ENCODE measurements at places on chromosomes 13 and 19.

DNA sequence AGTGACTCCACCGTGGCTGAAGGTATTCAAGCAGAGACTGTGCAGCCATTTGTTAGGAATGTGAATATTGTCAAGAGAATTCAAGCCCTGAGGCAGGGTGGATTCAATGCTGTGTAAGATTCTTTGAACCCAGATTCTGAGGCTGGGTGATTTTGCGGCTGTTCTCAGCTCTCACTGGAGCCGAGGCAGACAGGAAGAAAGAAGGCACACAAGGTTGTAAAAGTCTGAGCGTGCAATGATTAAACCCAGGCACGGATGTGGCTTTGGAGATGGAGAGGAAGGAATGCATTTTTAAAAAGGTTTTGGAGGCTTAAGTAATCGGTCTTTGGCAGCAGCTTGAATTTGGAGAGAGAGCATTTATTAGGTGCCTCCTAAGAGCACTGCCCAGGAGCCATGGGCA lies 187.9 kb downstream of the KATNAL1 start:
- DNase-seq: no peak

DNA sequence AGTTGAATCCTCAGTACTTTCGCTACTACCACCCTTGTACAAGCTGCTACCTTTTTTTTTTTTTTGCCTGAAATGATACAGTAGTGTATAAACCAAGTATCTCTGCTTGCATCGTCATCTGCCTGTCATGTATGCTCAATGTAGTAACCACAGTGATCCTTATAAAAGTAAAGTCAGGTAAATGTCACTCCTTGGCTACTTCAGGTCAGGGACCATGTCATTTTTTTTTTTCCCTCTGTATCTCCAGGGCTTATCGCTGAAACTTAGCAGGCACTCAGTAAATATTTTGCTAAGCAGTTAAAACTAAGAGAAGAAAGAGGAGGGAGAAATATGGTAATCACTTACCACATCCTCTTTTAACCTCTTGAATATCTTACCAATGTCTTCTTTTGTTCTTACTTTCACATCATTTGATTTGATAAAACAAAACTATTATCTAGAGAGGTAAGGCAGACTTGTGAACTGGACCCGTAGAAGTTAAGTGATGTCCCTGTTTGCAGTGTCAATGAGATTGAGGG lies 96.8 kb upstream of the KLF12 start:
- no peak for DNase-seq

GRCh38 chr13:79671420-79671819 lies 190.5 kb downstream of the NDFIP2 start:
- DNase-seq: no peak

- DNase-seq: no peak
Measured at GRCh38 chr19:40718774-40719391, 2.0 kb downstream of the ITPKC start.

- DNase-seq: no peak
Measured at GRCh38 chr19:39974377-39975155, 3.6 kb downstream of the PSMC4 start.

GRCh38 chr13:32802159-32802558 lies 214.1 kb upstream of the KL start:
- DNase-seq: no peak

DNA sequence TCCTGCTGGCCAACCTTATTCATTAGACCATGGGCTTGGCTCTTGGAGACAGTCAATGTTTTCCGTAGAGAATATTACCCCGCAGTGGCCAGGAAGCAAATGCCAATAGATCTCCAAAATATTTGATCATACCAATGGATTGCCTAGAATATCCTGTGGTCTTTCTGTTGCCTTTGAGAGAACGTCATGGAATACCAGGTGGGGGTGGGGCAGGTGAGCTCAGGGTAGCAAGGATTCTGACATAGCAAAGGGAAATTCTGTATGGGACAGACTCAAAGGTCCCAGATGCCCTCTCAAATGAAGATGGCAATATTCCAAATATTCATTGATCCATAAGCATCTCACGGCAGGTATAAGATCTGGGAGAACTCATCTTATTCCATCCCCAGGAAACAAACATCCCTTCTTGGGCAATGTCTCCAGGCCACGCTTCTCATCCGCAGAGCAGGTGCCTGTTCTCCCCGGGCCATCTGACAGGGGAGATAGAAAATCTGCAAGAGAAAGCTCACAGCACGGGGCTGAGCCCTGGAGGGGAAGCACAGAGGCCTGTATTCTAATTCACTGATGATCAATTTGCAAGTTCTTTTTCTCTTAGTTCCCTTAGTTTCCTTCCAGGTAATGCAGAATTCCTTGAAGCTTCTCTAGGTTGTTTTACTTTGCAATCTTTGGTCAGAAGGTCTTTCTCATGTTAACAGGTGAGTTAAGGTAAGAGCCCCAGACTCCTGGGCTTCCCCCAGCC lies 69.6 kb upstream of the TSHZ3 start:
- DNase-seq: no peak

DNA sequence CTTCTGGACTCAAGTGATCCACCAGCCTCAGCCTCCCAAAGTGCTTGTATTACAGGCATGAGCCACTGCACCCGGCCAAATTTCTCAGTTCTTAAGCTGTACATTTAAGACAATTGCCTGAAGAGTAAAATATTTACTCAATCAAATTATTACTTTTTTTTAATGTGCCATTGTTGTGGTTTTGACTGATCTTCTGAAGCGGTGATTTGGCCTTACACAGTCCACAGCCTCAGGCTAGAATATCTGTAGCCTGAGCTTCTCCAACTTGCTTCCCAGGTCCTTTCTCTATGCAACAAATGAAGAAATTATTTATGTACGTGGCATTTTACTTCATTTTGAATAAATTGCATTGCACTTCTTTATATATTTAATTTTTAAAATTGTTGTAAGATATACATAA lies 281.3 kb downstream of the KLF5 start:
- DNase-seq: no peak

- no peak for DNase-seq
Measured at GRCh38 chr19:49912965-49913685, 15.9 kb upstream of the ATF5 start.

DNA sequence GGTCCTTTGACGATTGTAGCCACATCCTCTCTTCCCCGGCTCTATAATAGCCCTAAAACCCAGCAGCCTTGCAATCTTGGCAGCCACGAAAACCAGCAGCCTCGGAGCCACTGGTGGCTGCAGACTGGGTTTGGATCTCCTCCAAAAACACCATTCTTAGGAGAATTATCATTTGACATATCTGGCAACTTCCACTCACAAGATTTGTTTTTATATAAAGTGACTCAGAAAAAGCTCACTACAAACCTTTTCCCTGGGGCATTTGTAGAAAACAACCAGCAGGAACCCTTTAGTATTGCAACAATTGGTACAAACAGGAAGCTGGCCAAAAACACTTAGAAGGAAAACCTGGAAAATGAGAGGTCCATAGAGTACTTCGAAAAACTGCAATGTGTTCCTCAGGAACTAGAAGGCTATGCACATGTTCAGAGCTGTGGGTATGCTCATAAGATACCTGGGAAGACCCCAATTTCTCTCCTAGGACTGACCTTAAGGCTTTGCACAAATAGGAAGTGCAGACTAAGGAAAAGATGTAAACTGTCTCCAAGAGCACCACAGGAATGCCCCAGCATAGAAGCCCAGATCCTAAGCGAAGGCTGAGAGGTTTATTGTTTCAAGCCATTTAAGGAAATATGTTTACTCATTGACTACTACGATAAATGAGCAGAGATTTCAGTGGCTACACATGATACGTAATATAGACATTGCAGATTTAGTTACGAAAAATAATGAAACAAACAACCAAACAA lies 71.2 kb downstream of the MYO16 start:
- no peak for DNase-seq

- no peak for DNase-seq
Measured at GRCh38 chr19:15123900-15124299, 16.7 kb downstream of the SYDE1 start.

GRCh38 chr13:27574661-27575060 lies 45.7 kb downstream of the LNX2 start:
- DNase-seq: no peak

DNA sequence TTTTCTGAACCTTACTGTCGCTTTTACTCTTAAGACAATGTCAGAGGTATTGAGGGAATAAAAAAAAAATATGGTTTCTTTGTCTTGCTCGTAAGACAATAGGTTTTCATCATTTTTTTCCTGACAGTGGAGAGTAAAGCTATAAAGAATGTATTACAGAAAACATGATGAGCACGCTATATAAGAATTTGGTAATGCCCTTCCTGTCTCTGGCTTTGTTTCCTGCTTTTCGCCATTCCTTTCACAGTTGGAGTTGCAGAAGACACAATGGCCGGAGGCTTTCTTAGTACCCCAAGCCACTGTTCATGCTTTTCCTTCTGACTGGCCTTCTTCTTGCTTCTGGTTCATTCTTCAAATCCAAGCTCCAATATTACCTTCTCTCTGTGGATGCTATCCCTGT lies 101.0 kb upstream of the DACH1 start:
- no peak for DNase-seq

- DNase-seq: no peak
Measured at GRCh38 chr13:29548722-29549121, 46.8 kb downstream of the SLC7A1 start.

DNA sequence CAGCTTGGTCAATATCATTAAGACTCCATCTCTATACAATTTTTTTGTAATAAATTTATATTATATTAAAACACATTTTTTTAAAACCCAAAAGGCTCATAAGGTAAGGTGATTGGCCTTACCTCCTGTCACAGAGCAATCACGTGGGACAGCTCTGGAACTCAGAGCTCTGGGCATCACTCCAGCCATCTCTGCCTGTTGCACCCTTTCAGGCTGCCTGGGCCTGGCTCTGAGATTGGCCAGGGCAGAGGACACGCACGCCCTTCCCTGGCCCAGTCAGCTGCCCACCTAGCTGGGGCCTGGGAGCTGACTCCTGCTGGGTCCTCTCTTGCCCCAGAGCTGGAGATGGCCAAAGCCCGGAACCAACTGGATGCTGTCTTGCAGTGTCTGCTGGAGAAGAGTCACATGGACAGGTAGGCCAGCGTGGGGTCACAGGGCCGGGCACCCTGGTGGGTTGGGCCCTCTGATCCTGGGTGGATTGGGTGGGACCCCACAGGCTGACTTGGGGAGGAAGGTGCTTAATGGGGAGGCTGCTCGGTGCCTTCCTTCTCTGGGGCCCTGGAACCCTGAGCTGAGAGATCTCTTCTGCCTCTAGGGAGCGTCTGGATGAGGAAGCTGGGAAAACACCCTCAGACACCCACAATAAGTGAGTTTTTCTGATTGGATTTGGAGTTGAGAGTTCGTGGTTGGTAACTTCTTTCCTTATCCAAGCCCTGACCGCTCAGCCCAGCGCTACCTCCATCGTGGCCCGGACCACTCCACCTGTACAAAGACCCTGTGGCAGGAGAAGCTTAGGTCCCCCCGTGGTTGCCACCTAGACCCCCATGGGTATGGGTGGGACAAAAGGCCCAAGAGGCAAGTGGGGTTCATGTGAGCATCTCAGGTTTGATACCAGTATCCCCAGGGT lies 3.7 kb downstream of the LIN37 start:
- no peak for DNase-seq

GRCh38 chr13:46168341-46168740 lies 13.6 kb downstream of the LCP1 start:
- DNase-seq: no peak

GRCh38 chr19:32566246-32566830 lies 14.7 kb upstream of the PDCD5 start:
- DNase-seq: no peak

DNA sequence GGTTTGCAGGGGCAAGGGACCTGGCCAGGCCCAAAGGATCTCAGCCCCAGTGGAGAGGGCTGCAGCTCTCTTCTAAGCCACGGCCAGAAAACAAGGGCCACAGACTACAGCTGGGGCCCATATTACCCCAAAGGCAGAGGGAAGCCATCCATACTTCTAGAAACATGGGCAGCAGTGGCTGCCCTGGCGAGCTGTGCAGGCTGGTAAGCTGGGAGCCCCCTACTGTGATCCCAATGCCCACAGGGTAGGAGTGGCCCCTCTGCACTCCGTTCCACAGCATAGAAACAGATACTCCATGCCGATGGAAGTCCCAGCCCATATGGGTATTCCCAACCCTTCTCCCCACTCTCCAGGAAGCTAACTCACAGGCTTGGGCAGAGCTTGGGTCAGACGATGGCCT lies 25.1 kb downstream of the VSTM2B start:
- DNase-seq: no peak

DNA sequence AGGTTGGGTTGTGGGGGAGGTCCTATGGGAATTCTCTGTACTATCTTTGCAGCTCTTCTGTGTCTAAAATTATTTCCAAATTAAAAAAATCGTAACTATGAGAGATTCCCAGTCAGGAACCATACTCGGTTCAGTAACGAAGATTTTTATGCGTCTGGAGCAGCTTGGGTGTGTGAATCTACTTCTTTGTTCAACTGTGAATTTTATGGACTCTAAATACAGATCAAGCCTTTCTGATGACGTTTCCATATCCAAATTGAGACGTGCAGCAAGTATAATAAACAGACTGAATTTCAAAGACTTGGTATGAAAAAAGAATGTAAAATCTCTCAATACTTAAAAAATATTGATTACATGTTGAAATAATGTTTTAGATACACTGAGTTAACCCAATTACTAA lies 30.9 kb downstream of the MLLT1 start:
- DNase-seq: no peak

DNA sequence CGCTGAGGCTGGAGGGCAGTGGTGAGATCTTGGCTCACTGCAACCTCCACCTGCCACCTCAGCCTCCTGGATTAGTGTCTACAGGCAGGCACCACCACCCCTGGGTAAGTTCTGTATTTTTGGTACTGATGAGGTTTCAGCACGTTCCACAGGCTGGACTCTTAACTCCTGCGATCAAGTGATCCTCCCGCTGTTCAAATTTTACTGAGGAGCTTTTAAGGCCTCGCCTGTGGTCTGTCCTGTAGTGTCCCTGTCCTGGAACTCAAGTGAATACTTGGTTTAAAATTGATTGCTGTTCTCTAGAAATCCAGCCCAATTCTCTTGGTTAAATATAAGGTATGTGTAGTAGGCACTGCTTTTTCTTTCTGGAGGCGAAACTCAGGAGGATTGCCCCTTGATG lies 65.2 kb downstream of the DPRX start:
- no peak for DNase-seq

DNA sequence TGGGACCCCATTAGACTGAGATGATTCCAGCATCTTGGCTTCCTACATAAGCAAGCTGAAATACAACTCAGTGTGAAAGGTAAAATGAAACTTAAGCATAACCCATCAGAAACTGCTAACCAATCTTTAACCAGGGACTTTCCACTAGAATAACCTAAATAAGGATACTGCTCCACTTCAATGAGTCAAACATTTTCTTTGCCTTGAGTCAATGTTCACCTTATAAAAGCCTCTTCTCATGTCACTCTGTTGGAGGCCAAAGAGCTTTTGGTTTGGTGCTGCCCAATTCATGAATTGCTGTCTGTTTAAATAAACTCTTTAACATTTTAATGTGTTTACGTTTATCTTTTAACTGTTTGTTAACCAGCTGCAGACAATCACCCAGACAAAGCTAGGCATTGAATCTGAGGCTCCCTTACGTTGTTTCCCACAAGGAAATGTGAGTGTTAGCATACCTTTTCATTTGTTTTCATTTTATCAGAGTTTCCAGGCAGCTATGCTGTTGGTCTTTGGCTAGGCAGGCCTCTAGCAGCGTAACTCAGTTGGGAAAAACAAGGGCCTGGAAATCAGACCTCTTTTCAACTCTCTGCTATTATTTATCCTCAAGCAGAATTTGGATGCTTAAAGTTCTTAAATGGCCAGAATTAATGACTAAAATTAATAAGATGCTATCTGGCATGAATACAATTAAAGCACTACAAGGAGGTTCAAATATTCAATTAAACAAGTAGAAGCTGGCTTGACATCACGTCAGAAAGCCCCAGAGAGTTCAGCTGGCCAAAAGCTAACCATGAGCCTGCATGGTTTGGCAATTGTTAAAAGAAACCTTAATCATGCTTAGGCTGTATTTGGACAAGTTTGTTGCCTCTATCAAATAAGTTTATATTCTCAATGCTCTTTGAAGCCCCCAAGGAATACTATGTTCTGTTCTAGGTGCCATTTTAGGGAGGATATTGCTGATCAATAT lies 200.2 kb downstream of the DCLK1 start:
- DNase-seq: peak; percentile 21

Measured in GM10248 (cell line).